Stimulated activated CD8-positive, alpha-beta memory T cell treated with anti-CD3 and anti-CD28 coated beads, Interleukin-2, amount 100 ng/mL, for 1 hour (primary cell): ENCODE measurements at places on chromosomes 5 and 9.

DNA sequence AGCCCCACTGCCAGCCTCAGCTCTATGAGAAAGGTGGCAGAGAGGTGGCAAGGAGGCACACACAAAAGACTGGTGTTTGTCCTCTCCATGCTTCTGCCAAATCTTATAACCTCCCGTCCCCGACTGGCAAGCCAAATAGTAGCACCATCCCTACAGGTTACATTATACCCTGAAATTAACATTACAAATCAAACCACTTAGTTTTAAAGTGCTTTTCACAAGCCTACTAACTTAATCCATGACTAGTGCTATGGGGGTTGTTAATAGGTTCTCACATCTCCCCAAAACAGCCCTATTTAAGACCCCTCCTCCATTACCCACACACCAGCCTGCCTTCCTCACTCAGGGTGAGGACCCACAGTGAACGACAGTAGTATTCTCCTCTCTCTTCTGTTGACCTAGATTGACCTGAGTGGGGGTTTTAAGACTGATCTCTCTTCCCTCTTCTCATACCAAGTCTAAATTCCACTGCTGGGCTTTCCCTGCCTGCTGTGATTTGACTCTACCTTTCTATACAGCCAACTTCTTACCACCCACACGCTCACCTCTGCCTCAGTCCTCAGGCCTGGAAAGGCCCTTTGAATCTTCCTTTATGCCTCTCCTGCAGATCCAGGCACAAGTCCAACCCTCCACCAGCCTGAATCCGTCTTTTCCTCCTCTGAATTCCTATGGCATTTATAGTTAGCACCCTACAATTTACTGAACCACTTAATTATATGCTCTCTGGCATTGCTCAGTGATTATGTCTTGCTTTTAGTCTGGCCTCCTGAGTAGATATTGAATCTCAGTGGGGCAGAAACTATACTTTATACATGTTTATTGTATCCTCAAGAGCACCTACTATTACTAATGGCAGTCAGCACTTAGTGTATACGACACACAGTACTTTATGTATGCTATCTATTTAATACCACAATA lies 116.1 kb downstream of the TMEM174 start:
- no peak for DNase-seq

GRCh38 chr5:135738564-135738875 lies 95.9 kb upstream of the SLC25A48 start:
- no peak for DNase-seq

DNA sequence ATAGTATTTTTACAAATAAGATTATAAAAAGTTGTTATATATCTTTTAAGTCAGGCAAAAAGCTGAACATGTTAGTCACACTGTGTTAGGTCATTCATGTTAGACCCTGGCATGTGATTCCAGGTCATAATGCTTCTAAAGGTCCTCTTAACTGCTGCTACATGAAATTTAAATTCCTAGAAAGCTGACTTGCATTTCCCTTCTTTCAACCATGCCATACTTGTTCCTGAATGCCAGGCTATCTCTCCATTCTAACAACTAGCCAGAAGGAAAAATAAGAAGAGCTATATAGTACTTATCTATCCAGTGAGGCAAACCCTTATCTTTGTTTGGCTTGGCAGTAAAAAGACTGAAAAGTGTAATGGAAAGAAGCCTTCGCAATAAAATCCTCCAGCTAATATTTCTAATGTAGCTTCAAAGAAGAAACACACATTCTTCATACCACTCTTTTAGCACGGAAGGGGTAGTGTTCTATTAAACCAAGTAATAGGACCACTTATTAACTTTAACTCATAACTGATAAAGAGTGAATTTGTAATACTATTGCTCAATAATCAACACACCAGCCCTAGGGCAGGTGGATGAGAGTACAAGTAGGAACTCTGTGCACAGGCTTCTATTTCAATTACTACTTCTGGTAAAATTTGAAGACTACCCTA lies 310.2 kb downstream of the PDE4D start:
- no peak for DNase-seq

GRCh38 chr5:34676416-34676815 lies 20.3 kb downstream of the RAI14 start:
- no peak for DNase-seq

- DNase-seq: no peak
Observed at GRCh38 chr9:132647355-132647754, 22.4 kb downstream of the DDX31 start.

- DNase-seq: no peak
Observed at GRCh38 chr5:7540736-7541485, 145.0 kb downstream of the ADCY2 start.

DNA sequence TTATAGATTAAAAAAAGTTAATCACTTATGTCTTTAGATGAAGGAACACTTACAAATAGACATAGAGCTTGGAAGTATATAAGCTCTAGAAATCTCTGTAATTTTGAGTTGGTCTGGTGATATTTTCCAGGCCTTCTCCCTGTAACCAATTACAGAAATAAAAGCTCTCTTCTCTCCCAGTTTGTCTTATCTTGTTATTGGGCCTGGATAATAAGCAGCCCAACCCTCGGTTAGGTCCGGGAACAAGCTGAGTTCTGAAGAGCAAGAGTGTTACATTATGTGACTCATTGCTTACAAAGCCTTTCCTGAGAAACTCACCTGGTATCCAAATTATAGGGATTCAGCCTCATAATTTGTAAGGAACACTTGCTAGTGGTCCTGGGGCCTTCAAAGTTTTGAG lies 1146.2 kb downstream of the CDH9 start:
- DNase-seq: no peak

- no peak for DNase-seq
Observed at GRCh38 chr5:22651355-22651754, 201.8 kb downstream of the CDH12 start.

GRCh38 chr5:118456085-118456484 lies 532.3 kb downstream of the DTWD2 start:
- no peak for DNase-seq

DNA sequence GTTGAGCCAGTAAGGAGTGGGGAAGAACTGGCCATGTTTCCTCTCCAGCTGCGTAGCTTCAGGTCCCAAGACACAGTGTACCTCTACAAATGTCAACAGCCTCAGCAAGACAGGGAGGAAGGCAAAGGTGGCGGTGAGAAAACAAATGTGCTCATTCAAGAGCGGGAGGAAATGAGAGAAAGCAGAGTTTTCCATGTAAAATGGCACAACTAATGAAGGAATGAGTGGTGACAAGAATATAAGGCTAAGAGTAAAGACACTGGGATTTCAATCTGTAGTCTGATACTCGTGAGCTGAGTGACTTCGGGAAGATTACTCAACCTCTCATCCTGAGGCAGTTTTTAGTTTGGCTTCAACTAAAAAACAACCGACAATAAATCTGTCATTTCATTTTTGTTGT lies 67.6 kb downstream of the DPYSL3 start:
- no peak for DNase-seq

- DNase-seq: no peak
Observed at GRCh38 chr5:156431956-156432829, 105.2 kb downstream of the SGCD start.

- DNase-seq: no peak
Observed at GRCh38 chr9:114047717-114048116, 30.4 kb downstream of the AMBP start.

DNA sequence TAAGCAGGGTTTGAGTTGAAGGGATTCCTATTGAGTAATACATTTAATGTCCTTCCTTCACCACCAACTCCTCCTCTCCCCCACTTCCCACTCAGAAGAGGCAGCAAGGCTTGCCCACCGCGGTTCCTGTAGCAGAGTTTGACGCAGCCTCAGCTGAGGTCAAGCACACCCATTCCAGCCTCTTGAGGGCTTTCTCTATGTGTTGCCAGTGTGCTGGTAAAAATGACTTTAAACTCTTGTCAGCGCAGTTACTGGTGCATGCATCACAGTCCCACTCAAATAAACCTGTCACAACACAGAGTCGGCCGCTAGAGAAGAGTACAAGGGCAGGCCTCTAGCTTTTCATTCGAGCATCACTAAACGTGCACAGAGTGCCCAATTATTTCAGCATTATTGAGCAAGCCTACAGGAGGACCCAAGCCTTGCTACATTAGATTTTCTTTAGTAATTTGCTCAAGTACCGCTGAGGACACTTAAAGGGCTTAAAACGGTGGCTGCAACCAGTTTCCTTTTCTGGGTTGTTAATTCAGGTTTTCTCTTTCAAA lies 79.6 kb downstream of the TLE4 start:
- DNase-seq: no peak

DNA sequence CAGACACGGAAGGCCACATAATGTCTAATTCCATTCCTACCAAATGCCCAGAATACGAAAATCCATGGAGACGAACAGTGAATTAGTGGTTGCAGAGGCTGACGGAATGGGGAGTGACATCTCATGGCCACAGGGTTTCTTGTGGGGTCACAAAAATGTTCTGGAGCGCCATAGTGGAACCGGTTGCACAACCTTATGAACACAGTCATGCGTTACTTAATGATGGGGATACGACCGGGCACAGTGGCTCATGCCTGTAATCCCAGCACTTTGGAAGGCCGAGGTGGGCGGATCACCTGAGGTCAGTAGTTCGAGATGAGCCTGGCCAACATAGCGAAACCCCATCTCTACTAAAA lies 26.0 kb upstream of the TTLL11 start:
- no peak for DNase-seq

DNA sequence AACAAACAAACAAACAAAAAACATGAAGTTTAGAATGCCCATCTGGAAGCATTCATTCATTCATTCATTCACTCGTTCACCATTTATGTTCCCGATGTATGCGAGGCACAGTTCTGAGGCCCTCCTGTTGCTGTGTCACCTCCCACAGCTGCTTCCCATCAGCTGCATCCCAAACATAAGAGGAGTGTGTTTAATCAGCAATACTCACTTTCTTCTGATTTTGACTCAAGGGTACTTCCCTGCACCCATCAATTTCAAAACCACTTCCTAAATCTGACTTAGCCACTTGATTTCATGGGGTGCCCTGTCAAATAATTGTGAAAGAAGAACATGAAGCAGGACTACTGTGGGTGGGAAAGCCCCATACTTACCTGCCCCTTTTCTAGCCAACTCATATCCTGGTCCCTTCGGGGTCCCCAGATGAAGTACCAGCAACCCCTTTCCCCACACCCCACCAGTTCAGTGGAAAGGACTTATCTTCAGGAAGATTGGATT lies 128.0 kb upstream of the IL12B start:
- DNase-seq: no peak

DNA sequence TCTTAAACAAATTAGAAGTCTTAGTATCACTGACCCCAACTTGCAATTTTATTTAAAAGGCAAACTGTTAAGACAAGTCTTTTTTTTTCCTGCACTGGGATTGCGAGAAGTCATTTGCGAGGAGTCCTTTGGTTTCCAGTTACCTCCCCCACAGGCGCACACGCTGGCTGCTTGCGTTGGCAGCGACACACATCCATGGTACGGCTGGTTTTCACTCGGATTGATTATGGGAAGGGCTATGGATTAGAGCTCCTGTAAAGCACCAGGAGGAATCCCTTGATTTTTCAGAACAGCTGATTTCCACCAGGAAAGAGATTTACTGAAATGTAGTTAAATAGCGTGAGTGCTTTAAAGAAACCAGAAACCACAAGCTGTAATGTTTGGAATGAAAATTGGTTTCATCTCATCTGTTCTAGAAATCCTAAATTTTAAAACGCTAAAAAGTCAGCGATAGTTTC lies 737 bp downstream of the SLC1A3 start:
- DNase-seq: no peak

DNA sequence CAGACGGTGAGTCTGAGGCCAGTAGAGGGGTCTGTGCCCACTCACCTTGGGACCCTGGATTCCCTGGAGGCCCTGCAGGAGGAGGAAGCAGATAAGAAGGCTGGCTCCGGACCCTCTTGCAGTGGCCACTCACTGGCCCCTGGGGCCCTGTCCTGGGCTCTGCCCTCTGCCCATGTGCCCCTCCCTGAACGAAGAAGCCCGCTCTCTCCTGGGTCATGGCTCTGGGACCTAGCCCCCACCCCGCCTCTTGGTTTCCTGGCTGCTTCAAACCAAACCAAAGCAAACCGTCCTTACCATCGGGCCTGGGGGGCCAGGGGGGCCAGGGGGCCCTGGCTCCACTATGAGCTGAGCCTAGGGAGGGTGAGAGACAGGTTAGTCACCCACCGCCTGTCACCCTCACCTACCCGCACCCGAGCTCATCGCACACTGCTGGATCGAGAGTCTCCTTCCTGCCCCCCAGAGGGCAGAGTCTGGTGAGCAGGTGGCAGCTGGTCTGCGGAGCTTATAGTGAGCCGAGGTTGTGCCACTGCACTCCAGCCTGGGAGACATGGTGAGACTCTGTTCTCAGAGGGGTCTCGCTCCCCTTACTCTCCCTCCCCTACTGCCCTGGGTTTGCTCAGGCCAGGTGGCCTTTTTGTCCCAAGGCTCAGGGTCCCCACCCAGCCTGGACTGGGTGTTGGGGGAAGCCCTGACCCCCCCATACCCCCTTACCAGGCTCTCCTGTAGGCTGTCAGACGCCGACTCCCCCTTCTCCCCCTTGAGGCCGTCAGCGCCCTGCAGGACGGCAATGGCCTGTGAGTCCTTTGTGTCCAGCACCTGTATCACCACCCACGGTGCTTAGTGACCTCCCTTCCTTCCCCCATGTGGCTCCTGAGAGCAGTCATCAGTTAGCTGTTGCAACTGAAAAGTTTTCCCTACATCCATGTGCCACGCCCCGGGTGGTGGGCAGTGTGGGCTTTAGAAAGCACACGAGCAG lies 15.2 kb upstream of the PHYKPL start:
- DNase-seq: no peak

GRCh38 chr9:104927216-104927911 lies 591 bp downstream of the ABCA1 start:
- no peak for DNase-seq

GRCh38 chr5:125725691-125726090 lies 697.5 kb upstream of the GRAMD2B start:
- no peak for DNase-seq

DNA sequence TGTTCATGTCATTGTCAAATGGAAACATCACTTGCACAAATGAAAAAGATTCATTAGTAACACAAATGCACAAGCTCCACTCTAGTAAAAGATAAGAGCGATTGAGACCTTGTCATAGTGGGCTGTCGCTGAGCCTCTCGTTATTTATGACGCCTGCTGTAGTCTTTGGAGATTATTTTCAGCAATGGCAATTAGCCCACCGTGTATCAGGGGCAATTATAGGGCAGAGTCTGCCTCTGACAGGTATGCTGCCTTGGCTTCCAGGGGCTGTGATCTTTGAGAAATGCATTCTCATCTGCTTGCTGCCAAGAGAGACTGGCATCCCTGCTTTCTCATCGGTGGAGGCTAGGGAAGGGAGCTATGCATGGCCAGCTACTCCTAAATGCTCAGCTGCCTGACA lies 426.8 kb upstream of the CLINT1 start:
- DNase-seq: no peak

- no peak for DNase-seq
Observed at GRCh38 chr5:58069846-58070245, 390.0 kb downstream of the PLK2 start.

- no peak for DNase-seq
Observed at GRCh38 chr5:154461531-154461930, 15.7 kb downstream of the SAP30L start.

DNA sequence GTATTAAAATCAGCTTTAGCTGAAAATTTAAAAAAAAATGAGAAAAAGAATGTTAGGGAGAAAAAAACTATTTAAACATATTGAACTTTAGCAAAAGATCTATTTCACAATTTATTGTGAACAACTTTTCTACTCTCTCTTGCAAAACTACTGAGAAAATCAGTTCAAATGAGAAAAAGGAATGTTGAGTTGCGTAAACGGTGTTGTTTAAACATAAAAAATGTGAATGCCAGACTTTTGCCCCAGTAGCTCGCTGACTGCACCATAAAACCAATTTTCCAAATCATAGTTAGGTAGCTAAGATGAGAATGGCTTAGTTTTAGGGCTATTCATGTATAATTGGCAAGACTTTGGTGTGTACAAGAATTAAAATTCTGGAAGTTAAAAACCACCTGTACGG lies 13.4 kb upstream of the RAD23B start:
- DNase-seq: no peak

GRCh38 chr5:173283318-173284288 lies 44.6 kb downstream of the STC2 start:
- DNase-seq: peak; percentile 27
